Panc1 (cell line): ENCODE measurements at places on chromosomes 16 and 17. TPM values are rescaled to one million over a fixed set of nuclear protein-coding genes. Genes with fewer than 3 reads are reported as not detected.

DNA sequence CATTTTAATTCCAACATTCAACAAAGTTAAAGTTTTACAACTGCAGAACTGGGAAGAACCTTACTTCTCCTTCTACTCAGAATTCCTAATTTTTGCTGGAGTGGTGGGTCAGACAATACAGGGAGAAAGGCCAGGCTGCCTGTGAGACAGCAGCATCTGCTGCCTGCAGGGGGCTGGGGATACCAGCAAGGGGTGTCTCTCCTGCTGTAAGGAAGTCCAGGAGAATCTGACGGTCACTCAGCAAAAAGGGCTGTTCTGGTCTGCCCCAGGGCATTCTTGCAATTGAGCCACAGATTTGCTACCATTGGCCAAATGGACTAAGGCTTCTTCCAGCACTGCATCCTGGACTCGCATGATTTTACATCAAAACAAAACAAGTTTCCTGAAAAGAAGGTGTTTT, 426.6 kb upstream of the CDH11 start:
- DNase-seq, result no peak

GRCh38 chr17:19239544-19239943, 2.4 kb downstream of the EPN2 start:
- no peak for DNase-seq

DNA sequence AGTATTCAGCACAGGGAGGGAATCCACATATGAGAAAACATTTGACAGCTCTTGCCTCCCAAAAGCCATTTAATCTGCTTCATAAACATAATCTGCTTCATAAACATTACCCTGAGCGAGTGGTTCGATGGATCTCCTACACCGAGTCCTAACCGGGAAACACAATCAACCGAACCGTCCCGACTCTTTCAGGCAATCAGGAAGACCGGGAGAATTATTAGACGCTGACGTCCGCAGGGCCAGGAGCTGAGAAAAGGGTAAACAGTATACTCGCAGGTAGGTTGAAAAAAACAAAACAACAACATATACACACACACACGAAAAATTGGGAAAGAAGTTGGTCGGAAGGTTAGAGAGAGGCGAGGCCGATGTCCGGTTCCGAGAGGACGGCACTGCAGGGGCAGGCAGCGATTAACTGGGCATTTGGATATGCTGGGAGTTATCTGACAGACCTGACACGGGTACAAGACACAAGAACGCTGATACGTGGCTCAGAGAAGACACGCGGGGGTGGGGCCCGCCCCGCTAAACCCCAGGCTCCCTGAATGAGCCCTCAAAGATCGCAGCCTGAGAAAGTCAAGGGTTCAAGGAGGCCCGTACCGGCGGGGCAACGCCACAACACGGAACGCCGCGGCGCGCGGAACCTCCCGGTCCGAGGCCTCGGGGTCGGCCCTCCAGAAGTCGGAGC, 585 bp downstream of the AP1G1 start:
- DNase-seq, result no peak

- DNase-seq, result no peak
Observed at GRCh38 chr17:13646969-13647542, 45.3 kb upstream of the HS3ST3A1 start.

DNA sequence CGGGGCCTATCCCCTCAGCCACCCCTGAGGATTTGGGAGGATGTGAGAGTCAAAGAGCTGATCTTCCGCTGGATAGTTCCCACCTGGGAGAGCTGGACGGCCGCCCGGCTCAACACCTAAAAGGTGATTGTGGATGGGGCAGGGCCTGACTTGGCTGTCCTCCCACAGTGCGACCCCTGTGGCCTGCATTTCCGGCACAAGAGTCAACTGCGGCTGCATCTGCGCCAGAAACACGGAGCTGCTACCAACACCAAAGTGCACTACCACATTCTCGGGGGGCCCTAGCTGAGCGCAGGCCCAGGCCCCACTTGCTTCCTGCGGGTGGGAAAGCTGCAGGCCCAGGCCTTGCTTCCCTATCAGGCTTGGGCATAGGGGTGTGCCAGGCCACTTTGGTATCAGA, 4.5 kb downstream of the BCL6B start:
- no peak for DNase-seq

GRCh38 chr16:67104845-67105244, 4.9 kb upstream of the PHAF1 start:
- DNase-seq, result no peak

DNA sequence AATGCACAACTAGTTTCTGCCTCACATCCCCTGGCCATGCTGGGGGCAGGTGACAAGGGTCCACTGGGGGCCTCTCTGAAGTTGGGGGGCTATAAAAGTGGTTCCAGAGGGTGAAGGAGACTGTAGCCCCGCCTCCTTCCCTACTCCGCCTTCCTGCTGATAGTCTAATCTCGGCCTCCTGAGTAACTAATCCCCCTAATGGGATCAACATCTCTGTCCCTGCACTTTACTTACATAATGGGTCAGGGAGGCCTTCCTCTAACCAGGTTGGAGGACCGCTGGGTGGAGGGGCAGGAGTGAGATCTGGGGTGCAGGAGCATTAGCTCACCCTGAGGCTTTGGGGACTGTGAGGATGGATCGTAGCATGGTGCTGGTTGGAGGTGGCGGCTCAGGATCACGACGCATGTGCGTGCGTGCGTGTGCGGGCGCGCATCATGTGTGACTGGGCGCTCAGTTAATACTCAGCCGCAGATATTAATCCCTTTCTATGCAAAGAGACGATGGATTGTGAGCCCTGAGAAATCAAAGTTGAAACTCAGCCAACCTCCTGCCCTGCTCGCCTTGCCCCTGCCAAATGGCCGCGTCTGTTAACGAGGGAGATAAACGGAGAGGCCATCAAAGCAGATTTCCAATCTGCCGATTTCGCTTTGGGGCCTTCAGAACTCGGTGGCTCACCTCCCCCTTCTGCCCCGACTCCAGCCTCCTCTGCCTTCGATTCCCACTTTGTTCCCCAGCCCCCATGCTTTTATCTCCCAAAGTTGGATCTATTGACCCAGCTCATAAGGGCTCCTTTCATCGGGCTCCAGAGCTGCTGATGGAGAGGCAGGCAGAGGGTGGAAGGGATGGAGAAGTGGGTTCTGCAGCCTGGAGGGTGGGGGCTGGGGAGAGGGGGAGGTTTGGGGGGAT, 107.3 kb downstream of the SDK2 start:
- no peak for DNase-seq

GRCh38 chr17:76125922-76126321, 15.1 kb downstream of the FOXJ1 start:
- no peak for DNase-seq

DNA sequence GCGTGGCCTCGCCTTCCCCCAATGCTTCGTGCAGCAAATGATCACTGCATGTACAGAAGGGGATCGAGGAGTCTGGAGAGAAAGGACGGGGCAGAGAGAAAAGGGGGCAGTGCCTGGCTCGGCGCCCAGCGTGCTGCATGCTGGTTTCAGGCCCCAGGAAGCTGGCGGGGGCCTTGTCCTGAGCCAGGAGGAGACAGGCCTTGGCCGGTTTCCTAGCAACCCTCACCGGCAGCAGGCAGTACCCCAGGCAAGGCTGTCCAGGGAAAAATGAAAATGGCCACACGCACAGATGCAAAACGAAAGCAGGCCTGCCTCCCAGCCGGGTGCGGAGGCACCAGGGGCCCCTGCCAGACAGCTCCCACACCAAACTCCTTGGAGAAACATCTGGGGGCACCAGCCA, 126.3 kb downstream of the ZFHX3 start:
- DNase-seq, result no peak

- DNase-seq, result no peak
Observed at GRCh38 chr16:82527101-82527500, 99.7 kb upstream of the CDH13 start.

DNA sequence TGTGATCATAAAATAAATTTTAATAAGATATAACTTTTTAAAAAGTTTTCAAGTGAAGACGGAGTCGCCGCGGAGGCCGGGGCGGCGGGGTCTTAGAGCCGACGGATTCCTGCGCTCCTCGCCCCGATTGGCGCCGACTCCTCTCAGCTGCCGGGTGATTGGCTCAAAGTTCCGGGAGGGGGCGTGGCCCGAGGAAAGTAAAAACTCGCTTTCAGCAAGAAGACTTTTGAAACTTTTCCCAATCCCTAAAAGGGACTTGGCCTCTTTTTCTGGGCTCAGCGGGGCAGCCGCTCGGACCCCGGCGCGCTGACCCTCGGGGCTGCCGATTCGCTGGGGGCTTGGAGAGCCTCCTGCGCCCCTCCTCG, at the start of gene FOXC2:
Gene FOXC2 (plus strand): TSS at position 229 of the 365 bp plus-strand sequence. CDS start 507 bp downstream, outside the sequence.
- no peak for DNase-seq

GRCh38 chr17:56020369-56020768, 132.9 kb upstream of the ANKFN1 start:
- no peak for DNase-seq

GRCh38 chr17:66987059-66987616, 22.6 kb downstream of the CACNG4 start:
- DNase-seq, result no peak

- DNase-seq, result no peak
Observed at GRCh38 chr17:1035546-1036170, 38.7 kb downstream of the TIMM22 start.

- DNase-seq, result no peak
Observed at GRCh38 chr17:46106966-46107644, 86.1 kb downstream of the KANSL1 start.

DNA sequence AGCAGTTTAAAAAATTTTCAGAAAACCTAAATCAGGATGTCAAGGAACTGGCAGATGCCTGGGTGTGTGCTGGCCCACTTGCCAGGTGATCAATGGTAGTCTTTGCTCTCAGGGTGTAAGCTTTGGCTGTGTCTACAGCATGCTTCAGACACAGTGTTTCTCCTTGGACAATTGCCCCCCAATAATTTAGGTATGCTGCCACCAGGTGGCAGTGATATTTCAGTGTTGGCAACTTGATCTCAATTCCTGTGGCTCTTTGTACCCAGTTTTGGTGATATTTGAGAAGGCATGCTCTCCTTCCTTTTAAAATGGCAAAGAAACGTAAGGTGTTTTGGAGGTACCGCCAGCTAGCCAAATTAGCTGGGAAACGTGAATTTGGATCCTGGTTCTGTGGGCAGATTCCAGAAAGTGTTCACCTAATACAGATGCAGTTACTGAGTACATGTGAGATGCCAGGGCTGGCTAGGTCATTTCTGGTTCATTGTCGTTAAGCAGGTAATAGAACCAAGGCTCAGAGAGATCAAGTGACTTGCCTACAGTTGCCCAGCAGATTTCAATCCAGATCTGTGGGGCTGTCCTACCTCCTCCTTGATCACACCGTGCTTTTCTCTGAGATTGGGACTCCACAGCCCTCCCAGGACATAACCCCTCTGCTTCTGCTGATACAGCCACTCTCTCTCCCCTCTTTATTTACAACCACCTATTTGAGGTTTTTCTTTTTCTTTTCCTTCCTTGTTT, 155.6 kb upstream of the PLCG2 start:
- DNase-seq, result no peak

The IL4R gene
- total RNA-seq, result 28.9 TPM

The GAST gene
- not detected for total RNA-seq

The MRC2 gene
- 120 TPM for total RNA-seq

The NUDT7 gene
- 4.7 TPM for total RNA-seq

The IRF8 gene
- total RNA-seq, result 0.62 TPM

The BAHCC1 gene
- total RNA-seq, result 77.4 TPM

The TMEM204 gene
- 0.13 TPM for total RNA-seq

The SSTR5 gene
- total RNA-seq, result 2.8 TPM
